NCI-H1436 (cell line): ENCODE measurements at places on chromosomes 13 and 19.

- DNase-seq: no peak
These were observed 11.4 kb downstream of the TPGS1 start for GRCh38 chr19:518598-519231.

DNA sequence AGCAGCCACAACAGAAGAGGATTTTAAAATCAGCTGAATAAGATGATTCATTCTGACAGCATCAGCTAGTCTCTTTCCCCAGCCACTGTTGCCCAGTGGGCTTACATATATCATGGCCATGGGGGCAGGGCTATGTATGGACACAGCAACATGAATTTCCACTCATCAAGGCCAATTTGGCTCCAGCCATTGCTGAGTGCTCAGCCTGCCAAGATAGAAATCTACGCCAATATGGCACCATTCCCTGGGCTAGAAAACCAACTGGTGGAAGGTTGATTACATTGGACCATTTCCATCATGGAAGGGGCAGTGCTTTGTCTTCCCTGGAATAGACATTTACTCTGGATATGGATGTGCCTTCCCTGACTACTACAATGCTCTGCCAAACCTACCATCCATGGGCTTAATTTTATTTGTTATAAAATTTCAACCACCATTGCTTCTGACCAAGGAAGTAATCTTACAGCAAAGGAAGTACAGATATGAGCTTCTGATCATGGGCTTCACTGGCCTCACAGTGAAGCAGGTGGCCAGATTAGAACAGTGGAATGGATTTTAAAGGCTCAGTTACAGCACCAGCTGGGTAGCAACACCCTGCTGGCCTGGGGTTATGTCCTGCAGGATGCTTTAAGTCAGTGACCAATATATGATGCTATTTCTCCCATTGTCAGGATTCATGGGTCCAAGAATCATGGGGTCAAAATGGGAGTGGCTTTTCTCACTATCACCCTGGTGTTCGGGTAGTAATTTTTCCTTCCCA lies 9.8 kb upstream of the ALOX5AP start:
- no peak for DNase-seq

DNA sequence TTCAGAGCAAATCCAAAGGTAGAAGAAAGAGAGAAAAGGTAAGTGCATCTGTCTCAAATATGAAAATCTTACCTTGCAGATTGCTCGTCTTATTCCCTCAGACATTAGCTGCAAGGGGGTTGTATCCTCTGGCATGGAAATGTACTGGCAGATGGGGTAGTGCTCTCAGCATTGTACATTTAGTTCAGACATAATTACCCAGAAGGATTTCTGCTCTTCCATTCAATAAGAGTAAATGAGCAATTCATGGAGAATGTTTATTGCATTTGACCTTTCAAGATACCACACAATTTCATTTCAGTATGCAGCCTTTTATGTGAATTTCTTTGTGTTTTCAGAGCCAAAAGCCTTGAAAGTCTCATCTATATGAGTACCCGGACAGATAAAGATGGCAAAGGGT lies 63.8 kb downstream of the SCEL start:
- peak; percentile 4 for DNase-seq

- DNase-seq: peak; percentile 53
These were observed 34.9 kb upstream of the TPM4 start for GRCh38 chr19:16041299-16041990.

DNA sequence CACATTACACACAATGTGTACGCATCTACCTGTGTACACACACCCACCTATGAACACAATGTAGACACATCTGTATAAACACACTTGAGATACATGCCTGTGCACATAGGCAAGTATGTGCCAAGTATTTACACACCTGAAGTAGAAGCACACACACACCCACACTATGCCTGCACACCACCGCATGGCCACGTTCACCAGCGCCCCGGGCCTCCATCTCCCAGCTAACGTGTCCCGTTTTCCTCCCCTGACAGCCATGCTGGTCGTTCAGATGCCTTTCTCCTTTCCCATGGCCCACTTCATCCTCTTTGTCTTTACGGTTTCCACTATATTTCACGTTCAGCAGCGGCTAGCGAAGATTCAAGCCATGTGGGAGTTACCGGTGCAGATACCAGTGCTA lies 6.9 kb downstream of the FUT2 start:
- DNase-seq: no peak

DNA sequence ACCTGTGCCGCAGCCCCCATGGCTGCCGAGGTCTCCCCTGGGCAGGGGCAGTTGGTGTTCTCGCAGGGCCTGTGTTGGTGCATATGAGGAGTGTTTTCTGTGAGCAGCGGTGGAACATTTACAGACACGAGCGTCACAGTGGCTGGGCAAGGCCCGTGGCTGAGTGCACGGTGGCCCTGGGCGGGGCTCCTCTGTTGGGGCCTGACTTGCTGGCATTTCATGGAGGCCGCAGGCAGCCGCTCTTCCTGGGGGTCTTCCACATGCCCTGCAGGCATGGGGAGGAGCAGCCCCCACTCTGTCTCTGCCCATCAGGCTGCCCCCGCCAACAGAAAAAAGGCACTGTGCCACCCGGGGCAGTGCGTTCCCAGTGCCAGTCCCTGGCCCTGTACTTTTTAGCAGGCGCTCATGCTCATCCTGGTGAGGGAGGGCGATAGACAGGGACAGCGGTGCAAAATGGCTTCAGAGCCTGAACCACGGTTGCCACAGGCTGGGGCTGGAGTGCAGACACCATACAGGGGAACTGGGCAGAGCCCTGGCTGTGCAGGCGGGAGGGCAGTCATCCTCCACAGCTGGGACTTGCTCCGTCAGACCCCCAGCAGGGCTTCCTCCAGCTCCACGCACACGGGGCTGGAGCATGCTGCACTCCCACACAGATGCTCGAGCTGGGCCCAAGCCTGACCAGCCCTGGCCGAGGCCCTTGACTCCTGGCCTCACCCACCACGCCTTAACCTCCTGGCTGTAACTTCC lies 23.5 kb downstream of the TFDP1 start:
- DNase-seq: no peak

DNA sequence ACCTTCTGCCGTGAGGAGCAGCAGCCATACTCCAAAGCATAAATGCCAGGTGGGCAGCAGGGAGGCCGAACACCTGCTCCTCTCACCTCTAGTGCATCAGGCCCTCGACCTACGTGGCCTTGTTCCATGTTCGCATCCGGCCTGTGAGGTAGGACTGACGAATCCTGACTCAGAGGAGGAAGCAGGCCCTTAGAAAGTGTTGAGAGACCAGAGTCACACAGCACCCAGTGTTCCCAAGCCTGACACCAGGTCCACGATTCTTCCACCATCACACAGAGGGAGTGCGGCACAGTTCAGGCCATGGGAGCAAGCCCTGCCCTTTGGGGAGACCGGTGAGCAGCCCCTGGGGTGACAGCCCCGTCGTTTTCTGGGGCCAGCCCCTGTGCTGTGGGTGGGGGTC lies 14.7 kb downstream of the ATP12A start:
- no peak for DNase-seq

DNA sequence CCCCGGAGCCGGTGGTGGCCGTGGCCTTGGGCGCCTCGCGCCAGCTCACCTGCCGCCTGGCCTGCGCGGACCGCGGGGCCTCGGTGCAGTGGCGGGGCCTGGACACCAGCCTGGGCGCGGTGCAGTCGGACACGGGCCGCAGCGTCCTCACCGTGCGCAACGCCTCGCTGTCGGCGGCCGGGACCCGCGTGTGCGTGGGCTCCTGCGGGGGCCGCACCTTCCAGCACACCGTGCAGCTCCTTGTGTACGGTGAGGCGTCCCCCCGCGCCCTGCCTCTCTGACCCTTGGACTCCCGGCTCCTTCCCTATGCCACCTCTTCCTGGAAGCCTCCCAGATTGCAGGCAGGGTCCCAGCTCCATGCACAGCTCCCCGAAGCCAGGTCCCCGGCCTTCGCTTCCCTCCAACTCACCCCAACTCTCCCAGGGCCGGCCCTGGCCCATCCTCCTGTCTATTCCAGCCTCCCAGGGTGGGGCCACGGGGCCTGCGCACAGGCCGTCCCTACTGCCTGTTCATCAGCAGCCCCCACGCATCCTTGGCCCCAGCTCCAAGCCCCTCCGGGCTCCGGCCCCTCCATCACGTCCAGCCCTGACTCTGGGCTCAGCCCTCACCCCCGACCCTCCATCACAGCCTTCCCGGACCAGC lies 1.7 kb downstream of the MADCAM1 start:
- no peak for DNase-seq

DNA sequence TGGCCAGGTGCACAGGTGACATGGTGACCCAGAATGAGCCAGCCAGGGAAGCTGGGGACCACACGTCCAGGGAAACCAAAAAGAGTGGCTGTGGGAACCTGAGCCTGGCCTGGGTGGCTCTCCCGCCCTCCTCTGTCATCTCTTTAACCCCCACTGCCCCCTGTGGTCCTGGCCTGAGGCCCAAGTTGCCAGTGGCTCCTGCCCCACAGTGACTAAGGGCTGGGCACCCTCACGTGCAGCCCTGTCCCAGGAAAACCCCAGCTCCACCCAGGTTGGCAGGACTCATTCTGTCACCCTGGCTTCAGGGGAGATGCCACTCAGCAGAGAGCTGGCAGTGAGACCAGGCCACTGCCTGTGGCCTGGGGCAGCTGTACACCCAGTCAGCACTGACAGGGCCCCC lies 30.6 kb upstream of the ISYNA1 start:
- no peak for DNase-seq

- DNase-seq: no peak
These were observed 10.0 kb downstream of the DPF1 start for GRCh38 chr19:38213911-38214625.
